ENCODE measurements at places on chromosomes 7 and 10.

DNA sequence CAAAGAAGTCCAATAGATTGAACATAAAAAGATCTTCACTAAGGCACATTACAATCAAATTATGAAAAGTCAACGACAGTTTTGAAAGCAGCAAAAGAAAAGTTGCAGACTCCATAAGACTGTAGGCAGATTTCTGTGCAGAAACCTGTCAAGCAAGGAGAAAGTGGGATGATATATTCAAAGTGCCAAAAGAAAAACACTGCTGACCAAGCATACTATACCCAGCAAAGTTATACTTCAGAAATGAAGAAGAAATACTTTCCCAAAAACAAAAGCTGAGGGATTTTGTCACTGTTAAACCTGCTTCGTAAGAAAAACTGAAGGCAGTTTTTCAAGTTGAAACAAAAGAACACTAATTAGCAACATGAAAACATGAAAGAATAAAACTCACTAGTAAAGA lies 145.5 kb downstream of the ZEB1 start:
- DNase-seq, result no peak

DNA sequence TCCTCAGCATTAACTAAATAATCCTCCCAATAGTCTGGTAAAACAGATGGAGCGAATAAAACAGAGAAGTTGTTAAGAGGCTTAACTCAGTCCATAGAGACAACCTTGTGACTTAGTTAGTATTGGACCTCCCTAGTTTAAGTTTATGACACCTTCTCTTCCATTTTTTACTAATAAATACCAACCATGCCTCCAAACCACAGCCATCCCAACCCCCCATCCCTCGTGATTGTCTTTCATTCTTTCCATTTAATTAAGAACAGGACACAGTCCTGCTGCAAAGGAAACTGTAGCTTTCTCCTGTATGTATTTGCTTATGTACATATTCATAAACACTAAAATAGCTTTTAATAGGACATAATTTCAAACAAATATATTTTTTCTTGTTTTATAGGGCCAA lies 238.2 kb downstream of the SEMA3D start:
- DNase-seq, result no peak

DNA sequence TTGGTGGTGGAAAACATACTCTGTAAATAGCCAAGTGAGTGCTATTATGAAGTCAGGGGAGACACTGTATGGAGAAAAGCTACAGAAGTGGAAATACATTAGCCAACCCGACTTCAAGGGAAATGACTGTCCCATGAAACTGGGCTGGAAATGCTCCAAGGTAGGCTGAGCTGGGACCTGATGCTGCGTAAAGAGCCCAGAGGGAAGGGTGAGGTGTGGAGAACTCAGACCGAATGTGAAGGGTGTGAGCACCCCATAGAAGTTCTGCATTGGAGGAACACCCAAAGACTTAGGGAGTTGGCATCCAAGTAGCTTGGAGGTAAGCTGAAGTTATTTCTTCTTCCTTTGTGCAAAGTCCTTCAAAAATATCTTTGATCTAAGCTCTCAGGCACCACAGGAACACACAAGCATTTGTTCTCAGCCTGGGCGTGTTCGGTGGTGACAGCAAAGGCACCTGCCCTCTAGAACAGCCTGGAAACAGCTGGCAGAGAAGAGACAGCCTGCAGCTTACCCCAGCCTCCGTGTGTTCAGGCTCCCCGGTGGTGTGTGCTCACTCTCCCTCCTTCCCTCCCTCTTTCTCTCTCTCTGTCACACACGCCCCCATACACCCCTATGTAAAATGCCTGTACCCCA lies 19.1 kb upstream of the GJD4 start:
- no peak for DNase-seq

DNA sequence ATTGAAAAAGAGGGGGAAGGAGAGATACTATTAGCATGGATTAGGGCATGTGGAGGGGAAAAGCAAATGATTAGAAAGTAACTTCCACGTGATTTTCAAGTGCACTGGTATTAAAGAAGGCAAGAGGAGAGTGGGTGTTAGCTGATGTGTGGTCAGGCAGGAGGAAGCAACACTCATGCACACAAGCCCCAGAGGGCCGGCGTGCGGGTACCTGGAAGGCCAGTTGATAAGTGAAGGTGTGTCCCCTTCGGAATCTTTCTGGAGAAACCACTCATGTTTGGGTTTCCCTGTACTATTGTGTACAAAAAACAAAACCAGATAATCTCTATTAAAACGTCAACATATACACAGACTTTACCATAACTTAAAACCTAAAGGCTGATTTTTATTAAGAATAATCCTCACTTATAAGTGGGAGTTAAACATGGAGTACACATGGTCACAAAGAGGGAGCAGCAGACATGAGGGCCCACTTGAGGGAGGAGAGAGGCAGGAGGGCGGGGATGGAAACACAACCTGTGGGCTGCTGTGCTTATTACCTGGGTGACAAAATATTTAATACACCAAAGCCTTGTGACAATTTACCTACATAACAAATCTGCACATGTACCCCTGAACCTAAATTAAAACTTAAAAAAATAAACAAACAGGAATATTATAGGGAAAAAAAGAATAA lies 98.9 kb downstream of the SVIL start:
- no peak for DNase-seq

- DNase-seq, result no peak
Observed at GRCh38 chr7:21773326-21773725, 172.4 kb downstream of the CDCA7L start.

DNA sequence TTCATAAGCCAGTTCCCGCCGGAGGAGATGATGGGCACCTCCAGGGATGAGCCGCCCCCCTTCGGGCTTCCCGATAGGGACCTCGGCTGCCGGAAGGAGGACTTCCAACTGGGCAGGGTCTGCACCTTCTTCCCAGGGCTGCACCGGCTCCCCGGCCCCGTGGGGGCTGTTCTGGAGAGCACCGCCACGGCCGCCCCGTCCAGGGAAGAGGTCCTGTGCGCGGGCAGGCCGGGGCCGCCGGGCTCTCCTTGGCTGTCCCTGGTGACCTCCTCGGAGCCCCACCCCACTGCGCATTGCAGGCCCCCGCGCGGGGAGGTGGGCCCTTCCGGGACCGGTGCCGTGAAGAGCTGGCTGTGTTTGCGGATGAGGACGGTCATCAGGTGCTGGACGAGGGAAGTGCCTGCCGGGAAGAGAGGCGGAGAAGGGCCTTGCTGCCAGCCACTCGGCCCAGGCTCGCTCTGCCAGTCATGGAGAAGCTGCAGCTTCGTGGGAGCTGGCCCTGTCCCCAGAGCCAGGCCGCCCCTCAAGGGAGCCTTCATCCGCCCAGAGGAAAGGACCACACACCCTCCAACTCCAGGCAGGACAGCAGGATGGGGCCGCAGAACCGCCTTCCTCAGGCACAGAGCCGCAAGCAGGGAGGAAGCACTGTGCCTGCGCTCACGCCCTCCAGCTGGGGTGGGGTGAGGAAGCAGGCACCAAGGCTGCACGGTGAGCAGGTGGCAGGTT lies 144.4 kb downstream of the MAPK8 start:
- DNase-seq, result no peak

- no peak for DNase-seq
Observed at GRCh38 chr7:47677664-47678063, 95.8 kb upstream of the TNS3 start.

GRCh38 chr7:2104107-2104710 lies 128.5 kb downstream of the MAD1L1 start:
- DNase-seq, result peak; percentile 70

DNA sequence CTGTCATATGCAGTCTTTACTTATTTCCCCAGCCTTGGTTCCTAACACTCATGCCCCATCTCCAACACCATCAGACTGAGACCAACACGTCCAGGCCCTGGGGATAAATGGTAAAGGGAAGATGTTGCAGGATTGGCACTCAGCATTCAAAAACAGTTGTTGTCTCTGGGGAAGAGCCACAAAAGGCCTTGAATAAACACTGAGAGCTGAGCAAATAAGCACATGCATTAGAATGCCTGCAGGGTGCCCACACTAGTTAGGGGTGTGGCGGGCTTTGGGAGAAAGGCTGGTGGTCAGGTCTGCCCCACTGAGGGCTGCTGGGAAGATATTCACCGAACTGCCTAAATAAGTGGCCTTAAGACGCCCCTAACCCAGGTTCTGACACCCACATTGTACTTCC lies 391.0 kb downstream of the GFRA1 start:
- DNase-seq, result no peak
